Upper lobe of right lung (tissue), 1 donor: ENCODE measurements at places on chromosomes 2 and 18.

- DNase-seq = no peak
Observed at GRCh38 chr2:23028106-23028505, 356.9 kb upstream of the KLHL29 start.

DNA sequence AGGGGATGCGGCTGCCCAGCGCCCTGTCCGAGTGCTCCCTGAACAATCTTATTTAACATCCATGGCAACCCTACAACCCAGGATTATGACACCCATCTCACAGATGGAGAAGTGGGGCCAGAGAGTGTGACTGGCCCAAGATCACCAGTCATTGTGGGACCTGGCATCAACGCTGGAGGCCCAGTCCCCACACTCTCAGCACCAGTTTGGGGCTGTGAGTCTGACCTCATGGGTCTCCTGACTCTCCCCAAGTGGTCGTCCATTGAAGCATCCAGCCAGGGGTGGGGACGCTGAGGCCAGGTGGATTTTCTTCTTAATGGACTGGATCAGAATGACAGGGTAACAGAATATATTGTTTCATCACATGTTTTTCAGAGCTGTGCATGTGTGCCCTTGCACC is 24.5 kb downstream of the MAL start:
- peak; percentile 30 for DNase-seq

DNA sequence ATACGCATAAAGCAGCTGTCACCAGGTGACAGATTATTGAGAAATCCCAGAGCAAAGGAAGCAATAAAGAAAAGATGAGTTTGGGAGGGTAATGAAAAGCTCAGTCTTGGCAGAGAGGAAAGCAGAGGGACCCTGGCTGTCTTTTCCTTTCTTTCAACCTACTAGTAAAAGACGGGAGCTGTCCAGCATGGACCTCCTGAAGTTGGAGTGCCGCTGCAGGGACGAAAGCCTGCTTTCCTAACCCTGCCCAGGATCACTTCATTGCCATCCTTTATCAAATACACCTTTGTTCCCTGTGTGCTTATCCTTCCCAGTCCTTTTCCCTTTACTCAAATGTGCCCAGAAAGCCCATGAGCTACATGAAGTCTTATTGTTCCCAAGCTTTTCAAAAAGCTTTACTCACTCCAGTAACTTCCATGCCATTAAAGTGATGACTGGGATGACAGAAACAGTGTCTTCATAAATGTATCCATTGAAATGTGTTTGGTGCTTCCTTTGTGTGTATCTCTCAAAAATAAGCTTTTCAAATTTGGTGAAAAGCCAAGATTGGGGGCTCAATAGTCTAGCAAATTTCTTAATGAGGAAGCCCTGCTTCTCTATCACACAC is 3.7 kb upstream of the SPR start:
- no peak for DNase-seq

DNA sequence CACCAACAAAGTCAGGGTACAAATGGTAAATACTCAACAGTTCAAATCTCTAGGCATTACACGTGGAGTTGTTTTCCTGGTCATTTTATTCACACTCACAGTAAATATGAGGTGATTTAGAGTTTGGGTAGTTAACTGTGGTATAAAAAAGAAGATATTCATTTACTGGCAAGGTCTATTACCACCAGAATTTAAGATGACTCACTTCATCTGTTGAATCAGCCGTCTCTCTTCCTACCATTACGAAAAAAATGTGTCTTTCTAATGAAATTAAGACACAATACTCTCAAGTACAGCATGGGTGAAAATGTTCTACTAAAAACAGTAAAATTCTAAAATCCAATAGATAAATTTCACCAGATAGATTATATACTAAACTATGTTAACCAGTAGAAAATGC is 21.0 kb upstream of the GPR75 start:
- no peak for DNase-seq

GRCh38 chr18:56825321-56825720 is 174.2 kb downstream of the WDR7 start:
- DNase-seq = no peak

DNA sequence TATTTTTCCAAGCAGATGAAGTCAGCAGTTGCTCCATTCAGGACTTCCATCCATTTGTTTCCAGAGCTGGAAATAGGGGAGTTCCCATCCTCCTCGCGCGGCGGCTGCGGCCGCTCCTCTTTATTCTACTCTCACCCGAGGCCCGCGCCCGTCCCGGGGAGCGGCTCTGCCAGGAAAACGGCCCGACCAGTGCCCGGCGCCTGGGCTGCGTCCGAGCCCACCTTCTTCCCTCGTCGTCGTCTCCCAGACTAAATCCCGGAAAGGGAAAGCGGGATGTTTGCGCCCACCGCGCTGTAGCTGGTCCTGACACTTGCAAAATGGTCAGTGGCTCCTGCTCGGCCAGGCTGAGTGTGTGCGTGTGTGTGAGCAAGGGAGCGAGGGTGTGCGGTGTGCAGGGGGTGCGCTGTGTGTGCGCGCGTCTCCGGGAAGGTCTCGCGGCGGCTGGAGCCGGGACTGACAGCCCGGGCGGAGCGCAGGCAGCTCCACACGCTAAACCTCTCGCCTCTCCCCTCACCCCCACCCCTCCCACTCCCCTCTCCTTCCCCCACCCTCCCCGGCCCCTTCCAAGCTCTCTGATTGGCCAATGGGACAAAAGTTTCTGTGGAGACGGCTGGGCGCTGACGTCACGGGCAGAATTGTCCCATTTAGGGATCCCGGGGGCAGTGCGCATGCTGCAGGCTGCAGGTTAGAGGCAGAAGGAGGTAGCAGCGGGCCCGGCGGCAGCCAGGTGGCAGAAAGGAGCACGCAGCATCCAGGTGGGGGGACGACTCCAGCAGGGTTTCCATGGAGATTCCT is at the start of gene NOL4:
Gene NOL4 (minus strand): TSS at position 491 of the 795 bp plus-strand sequence. CDS start 1,660 bp downstream, outside the sequence.
- DNase-seq = peak; percentile 75
